ENCODE measurements at places on chromosomes 2 and 18.

DNA sequence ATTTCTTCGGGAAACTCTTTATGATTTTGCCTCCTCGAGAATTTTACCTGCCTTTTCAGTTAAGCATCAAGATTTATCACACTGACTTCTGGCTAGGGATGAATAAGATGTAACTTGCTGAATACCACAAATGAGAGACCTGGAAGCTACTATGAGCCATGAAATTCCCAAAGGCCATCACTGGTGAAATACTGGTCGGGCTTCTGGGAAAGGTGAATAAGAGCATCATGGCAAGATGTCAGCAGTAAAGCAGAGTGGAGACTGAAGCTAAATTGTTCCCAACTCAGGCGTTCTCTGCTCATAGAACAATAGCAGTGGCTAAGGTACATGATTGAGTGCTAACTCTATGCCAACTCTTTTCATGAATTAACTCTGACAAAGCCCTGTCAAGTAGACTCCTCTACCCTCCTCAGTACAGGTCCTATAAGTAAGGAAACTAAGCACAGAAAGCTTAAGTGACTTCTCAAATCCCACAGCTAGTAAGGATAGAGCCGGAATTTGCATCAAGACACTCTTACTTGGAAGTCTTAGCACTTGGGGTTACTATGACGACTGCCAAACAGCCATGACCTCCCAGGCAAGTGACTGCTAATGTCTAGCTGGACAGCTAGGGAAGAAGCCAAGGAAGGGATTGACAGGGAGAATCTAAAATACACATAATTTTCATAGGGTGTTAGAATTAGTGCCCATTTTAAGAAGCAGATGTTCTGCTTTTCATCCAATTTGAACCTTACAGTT is 22.7 kb upstream of the DSC3 start:
- DNase-seq: no peak

DNA sequence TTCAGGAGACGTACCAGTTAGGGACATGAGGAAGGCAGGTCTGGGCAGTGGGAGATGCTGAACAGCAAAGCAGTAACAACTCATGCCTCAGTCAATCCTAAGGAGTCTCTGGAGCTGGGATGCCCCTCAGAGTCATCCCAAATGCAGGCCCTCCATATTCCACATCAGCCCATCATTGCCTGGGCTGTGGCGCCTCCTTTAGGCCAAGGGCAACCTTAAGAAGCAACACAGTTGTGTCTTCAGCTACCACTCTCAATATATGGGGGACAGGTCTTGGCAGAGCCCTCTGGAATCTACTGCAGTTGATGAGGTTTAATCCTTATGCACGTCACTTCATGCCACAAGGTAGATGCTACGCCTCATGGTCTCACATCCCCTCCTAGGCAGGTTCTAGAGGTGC is 682.0 kb upstream of the RAB6C start:
- DNase-seq: no peak

DNA sequence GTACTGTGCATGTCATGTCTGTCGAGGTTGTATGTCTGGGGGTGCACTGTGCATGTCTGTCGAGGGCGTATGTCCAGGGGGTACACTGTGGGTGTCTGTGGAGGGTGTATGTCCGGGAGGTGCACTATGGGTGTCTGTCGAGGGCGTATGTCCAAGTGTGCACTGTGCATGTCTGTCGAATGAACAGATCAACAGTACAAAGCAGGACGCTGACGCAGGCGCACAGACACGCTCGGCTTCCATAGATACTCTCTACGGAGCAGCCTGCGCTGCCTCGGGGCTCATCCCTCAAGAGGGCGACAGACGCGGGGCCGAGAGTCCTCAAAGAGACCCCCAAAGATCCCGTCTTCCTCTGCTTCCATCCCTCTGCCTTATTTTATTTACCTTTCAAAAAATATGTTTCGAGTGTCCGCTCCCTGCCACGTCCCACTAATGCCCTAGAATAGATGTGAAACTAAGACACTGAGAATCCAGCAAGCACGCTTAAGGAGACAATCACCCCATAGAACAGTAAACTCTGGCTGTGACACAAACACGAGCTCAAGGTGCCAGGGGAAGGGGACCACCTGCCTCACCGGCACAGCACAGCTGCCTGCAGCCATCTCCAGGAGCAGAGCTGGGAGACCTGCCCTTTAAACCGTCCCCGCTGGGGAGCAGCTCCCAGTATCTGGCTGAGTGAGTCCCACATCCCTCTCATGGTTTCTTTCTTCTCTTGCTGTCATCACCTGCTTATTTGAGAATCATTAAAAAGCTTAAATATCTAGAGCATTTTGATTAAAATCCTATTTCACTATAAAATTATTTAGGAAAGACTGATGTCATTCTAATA is 250.5 kb upstream of the MYT1L start:
- no peak for DNase-seq

GRCh38 chr18:79484661-79485621 is 89.2 kb downstream of the NFATC1 start:
- DNase-seq: no peak

GRCh38 chr18:24801001-24801400 is 340.6 kb downstream of the HRH4 start:
- DNase-seq: no peak

DNA sequence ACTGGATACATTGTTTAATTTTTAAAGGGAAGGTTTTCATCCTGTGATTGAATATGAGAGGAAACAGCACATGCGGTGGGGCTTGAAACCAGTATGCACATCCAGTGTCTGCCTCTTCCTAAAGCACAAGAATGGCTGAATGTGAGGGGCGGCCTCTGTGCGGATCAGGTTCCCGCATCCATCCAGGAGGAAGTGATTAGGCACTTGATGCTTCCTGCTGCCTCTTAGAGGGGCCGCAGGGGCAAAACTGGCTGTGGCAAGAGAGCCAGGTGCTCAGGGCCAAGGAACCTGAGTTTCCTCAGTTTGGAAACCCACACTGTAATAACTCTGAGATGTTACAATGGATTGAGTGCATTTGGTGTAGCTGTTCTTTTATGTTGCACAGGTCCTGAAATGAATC is 48.8 kb downstream of the THNSL2 start:
- DNase-seq: no peak

DNA sequence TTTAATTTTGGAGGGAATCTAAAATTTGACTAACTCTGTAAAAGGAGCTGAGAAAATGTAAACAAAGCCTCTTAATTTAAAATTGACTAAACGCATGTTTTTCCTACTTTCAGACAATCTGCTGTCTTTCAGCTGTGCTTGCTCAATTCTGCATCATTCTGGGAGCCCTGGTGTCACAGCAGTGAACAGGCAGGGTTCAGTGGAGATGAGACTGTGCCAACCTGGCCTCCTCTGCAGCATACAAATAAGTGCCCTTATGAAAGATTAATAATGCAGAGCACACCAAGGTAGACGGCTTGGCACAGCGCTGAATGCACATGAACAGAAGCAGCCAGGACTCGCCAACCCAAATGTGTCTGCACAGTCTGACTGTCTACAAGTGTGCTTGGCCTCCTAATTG is 222.0 kb upstream of the CHAC2 start:
- peak; percentile 78 for DNase-seq

GRCh38 chr2:1864981-1865421 is 120.7 kb upstream of the PXDN start:
- no peak for DNase-seq

Data from pons (tissue), 1 donor.